ENCODE measurements at places on chromosomes 4 and X. TPM values are rescaled to one million over a fixed set of nuclear protein-coding genes. Genes with fewer than 3 reads are reported as not detected.

SATL1 gene
- total RNA-seq = not detected

HERC6 gene
- total RNA-seq = 2.0 TPM

NUDT11 gene
- not detected for total RNA-seq

ENAM gene
- not detected for total RNA-seq

WAS gene
- not detected for total RNA-seq

PF4V1 gene
- not detected for total RNA-seq

TLR6 gene
- 0.52 TPM for total RNA-seq

RGN gene
- total RNA-seq = 74.4 TPM

HTR2C gene
- not detected for total RNA-seq

OSTC gene
- total RNA-seq = 380 TPM

MBNL3 gene
- total RNA-seq = 367 TPM

SERTM2 gene
- not detected for total RNA-seq

Measured in HepG2 (cell line).